ENCODE measurements at places on chromosomes 13 and 19. TPM values are rescaled to one million over a fixed set of nuclear protein-coding genes. Genes with fewer than 3 reads are reported as not detected.

The PSG6 gene
- not detected for total RNA-seq

The PLK5 gene
- under 0.01 TPM for total RNA-seq

The FFAR2 gene
- total RNA-seq, result not detected

The CLC gene
- total RNA-seq, result not detected

The ZNF667 gene
- 3.9 TPM for total RNA-seq

The SMIM24 gene
- total RNA-seq, result not detected

The LRG1 gene
- not detected for total RNA-seq

The MIA gene
- not detected for total RNA-seq

The PEG3 gene
- 3.1 TPM for total RNA-seq

The ZNF471 gene
- 3.6 TPM for total RNA-seq

All from hair follicle dermal papilla cell (primary cell).